ENCODE measurements at places on chromosomes 11 and 22.

DNA sequence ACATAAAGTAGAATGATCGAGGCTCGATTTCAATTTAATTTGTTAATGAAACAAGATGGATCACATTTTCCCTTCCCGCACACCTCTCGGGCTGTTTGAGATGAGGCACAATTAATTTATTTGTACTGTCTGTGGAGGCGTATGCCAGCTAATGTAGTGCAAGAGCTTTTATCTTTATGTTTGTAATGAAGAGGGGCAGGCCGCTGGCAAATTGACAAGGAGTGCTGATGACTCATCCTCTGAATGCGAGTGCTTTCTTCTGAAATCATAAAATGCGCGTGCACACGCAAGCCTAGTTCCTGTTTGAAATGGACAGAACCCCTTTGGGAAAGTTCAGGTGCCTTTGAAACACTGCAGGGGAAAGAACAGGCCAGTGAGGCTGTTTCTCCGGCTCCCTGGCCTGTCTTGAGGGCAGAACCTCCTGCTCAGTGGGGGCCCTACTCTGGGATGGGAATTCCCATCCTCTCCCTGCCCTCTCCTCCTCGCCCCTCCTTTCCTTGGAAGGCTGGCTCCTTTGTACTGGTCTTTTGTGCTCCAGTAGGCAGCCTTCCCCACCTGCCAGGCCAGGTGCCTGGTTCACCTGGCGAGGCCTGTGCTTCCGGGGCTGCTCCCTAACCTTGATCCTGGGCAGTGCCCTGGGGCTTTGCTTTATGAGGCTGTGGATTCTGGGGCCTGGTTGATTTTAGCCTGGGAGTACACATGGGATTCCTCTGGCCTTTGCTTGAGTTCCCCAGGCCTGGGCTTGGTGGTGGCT lies 50.3 kb downstream of the TEAD1 start:
- DNase-seq: no peak

GRCh38 chr22:33921525-33922348 lies 1.5 kb upstream of the LARGE1 start:
- DNase-seq: no peak

- no peak for DNase-seq
Observed at GRCh38 chr22:48536541-48537342, 1290.9 kb downstream of the BRD1 start.

DNA sequence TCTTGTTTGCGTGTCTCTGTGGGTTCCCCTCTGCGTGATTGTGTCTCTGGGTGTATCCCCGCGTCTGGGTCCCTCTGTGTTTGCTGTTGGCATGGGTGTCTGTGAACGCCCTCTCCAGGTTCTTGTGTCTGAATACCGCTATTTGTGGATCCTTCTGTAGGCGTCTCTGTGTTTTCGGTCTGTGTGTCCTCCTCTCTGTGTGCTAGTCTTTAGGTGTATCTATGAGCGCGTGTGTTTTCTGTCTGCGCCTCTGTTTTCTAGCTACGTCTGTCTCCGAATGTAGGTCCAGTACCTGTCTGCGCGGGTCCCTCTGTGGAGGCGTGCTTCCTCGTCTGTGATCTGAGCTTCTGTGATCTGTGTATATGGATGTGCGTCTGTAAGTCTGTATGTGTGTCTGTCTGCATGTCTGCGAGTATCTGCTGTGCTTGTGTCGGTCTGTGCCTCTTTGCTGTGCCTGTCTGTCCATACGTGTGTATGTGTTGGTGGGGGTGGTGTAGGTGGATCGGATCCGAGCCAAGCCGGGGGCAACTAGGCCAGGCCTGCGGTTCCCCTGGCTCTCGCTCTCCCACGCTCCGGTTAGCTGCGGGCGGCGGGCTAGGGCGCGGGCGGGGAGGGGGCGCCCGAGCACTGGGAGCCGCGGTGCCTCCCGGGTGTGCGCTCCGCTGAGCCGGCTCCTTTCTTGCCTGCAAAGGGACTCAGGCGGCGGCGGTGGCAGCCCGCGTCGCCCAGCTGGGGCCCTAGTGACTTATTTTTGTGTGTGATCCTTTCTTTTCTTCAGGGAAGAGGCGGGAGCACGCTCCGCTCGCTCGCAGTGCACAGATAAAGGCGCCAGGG lies 105.3 kb upstream of the E2F8 start:
- no peak for DNase-seq

DNA sequence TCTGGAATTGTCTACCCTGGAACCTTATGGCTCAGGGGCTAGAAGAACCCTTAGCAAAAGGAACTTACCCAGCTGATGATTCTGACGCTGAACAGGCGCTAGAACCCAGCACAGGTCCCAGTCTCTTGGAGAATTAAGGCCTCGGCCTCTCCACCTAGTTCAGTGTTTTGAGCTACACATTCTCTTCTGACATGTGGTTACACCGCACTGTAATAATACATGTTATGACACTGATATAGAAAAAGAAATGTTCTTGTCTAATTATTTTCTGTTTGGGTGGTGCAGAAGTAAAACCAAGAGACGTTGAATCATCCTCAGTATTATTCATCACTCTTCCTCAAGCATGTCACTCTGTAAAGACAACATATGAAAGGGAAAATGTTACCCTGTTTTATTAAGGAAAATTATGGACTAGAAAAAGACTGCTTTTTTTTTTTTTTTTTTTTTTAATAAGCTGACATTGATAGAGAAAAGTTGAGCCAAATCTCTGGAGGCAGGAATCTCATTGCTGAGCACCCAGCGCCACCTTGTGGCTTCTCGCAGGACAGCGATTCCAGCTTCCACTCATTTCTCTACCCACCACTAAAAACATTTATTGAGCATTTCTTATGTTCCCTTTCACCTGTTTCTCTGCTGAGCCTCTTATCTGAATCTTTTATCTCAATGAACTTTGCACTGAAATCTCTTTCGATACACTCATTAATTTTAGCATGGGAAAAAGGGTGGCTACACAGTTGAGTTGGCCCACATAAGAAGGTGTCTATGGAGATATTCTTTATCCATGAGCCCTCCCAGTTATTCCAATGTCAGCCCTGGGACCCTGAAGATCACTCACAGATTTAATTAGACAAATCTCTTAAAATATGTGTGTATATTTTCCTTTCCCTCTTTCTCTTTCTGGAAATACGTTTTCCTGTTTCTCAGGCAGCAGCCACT lies 12.6 kb upstream of the APLNR start:
- DNase-seq: no peak

DNA sequence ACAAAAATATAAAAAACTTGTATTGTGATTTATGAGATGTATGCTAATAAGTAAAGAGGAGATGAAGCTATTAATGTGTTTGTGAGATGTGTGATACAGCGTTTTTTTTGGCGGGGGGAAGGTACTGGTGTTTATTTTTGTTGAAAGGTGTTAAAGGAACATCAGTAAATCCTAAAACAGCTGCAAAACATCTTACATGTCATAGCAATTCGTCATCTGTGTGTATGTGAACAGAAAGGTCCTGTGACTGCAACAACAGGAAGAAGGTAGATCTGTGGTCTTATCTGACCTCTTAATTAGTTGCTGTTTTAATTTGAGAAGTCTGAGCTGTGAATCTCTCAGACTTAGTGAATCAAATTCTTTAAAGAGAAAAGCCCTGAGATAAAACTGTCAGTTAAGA lies 1041.1 kb downstream of the JRKL start:
- peak; percentile 52 for DNase-seq

DNA sequence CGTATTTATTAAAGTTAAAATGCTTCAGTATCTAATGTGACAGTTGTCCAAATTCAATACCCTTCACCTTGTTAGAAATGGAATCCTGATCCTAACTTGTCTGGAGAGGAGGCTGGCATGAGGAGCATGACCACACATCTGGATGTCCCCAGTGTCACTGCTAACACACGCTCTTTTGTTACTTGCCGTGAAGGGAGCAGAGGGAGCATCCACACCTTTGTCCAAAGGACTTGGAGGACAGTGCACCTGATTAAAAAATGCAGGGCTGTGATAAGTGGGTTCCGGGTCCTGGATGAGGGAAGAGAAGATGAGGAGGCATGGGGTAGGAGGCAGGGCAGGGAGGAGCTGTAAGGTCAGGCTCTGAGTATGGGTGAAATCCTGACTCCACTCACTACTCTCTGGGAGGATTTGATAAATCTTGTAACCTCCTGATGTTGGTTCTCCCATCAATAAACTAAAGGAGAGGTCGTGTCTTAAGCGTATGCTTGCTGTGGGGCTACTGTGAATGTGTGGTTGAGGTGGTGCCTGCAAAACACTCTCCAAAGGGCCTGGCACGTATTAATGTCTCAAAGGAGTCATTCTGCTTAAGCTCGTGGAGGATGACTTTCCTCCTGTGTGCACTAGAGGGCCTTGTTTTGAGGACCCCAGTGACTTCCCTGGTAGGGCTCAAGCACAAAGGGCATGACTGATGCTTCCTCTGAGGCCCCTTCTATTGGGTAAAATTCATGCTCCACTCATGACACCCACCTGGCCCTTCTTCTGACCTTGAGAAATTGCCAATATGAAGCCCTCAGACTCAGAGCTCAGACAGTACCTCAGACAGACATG lies 16.8 kb upstream of the IGLL5 start:
- no peak for DNase-seq

All from left renal pelvis (tissue), 4 donors.